ENCODE measurements at places on chromosomes 4 and X.
A peak's percentile ranks its signal among the peaks of the same experiment; 100 is the strongest.

DNA sequence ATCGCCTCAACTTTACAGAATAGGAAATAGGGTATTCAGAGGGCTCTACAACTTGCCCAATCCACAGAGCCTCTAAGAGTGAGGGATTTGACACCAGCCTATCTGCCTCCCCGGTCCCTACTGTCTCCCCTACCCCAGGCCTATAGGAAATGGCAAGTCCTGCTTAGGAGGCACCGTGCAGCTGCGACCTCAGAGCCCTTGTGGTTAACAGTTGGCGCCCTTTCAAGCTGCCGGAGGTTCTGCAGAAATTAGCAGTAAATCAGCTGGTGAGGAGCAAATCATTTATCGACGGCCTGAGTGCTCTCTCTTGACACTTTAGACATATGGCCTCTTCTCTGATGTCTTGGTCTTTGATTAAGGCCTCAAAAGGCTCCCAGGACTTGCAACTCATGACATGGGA is 96.9 kb downstream of the CLNK start:
- peak; percentile 22 for DNase-seq

- DNase-seq: no peak
These were observed 222.4 kb upstream of the VCX start for GRCh38 chrX:7620560-7620959.

DNA sequence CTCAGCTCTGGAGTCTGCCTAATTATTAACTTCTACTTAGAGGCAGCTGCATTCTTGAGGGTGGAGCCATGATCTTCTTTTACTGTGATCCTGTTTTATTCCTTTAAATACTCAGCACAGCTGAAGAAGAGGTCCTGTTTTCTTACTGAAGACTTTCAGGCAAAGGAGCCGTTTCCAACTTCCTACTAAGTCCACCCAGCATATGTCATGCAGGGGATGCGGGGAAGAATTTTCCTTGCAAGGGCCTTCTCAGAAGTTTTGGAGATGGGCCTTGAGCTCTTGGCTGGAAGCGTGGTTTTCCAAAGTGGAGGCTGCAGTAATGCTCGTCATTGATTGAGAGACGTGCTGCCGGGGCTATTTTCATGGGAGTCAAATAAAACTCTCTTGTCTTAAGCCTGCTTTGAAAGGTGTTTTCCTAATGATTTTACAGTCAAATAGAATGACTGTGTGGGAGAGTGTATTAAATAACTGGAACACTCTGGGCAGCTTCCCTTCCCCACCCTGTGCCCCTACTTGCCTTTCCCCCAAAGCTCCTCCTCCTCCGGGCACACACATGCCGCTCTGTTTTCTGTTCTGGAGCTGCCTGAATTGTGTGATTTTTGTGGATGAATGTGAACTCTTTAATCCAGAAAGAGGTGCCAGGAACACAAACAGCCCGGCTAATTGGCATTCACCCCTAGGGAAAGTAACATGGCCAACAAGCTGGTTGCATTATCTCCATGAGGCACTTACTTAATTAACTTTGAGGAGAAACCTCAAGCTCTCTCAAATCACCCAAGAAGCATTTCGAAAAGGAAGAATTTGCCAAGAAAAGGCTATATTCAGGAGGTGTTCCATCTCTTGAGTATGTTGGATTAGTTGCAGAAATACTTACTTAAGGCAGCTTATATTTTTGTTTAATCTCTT is 28.1 kb downstream of the FGF2 start:
- DNase-seq: no peak

GRCh38 chrX:7068939-7069367 is 78.6 kb upstream of the STS start:
- DNase-seq: no peak

DNA sequence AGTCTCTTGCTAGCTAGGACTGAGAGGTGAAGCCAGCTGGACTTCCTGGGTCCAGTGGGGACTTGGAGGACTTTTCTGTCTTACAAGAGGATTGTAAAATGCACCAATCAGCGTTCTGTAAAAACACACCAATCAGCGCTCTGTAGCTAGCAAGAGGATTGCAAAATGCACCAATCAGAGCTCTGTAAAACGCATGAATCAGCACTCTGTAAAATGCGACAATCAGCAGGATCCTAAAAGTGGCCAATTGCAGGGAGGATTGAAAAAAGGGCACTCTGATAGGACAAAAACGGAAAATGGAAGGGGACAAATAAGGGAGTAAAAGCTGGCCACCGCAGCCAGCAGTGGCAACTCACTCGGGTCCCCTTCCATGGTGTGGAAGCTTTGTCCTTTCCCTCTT is 65.6 kb upstream of the DUSP21 start:
- DNase-seq: no peak

DNA sequence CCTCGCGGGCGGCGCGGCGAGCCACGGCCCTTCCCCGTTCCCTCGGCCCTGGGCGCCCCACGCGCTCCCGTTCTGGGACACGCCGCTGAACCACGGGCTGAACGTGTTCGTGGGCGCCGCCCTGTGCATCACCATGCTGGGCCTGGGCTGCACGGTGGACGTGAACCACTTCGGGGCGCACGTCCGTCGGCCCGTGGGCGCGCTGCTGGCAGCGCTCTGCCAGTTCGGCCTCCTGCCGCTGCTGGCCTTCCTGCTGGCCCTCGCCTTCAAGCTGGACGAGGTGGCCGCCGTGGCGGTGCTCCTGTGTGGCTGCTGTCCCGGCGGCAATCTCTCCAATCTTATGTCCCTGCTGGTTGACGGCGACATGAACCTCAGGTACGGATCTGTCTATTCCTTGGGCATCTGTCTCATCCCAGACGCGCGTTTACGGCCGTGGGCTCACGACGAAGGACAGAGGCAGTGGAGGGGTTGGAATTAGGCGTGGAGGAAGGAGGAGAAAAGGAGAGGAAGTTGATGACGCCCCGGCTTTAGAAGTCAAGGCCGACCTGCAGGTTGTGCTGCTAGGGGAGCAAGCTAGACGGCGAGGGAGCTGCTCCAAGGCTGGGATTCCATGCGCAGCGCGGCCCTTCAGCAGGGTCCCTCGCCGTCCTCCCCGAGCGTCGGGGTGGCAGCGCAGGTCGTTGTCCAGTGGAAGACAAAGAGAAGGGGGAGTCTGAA is 792 bp downstream of the SLC10A4 start:
- DNase-seq: no peak

DNA sequence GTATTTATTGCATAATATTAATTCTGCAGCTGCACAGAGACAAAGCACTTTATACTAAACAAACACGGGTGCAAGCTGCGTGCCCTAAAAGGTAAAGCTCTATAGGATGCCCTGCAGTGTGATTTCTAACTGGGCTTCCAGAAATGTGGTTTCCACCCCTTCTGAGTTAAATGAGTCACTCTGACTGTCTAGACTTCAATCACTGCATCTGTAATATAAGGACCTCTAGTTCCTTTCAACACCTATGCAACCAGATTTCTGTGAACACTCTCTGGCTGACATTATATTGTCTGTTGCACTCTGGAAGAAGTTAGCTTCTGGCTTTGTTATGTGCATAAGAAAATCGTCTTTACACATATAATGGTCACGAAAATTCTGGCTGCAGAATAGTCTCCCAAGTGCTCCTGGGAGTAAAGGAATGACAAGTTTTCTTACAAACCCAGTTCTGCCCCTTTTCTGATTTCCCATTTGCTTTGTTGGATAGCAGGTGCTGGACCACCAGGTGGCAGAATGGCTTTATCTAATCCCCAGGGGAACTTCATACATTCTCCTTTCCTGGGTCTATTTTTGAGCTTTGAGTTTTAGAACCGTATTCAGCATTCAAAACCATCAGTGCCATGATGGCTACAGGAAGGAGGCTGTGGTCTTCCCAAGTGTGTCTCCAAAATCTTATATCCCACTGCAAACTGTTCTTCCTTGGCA is 842.2 kb downstream of the STIM2 start:
- no peak for DNase-seq

- no peak for DNase-seq
These were observed 82.8 kb downstream of the STIM2 start for GRCh38 chr4:26943391-26943790.

DNA sequence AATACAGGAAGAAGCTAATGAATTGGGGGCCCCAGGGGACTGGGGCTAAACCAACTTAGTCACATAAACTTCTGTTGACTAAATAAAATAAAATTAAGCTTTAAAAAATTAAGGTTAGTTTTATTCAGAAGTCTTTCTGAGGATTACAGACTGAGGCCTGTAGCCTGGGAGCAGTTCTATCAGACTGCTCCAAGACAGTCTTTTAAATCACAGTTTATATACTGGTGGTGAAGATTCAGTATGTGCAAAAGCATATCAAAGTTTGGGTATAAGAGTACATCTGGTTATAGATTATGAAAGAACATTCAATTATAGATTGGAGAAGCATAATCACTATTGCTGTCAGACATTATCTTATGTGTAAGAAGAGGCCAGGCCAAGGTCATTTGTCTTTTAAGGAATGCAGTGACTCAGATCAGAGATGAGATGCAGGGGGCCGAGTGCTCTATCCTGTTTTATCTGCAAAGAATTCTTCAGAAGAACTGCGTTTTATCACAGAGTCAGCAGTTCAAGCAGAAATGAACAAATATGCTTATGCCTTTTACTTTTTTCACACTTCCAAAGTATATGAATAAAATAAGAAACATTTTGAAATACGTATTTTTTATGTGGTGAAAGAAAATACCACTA is 109.4 kb downstream of the PDHA2 start:
- DNase-seq: no peak

DNA sequence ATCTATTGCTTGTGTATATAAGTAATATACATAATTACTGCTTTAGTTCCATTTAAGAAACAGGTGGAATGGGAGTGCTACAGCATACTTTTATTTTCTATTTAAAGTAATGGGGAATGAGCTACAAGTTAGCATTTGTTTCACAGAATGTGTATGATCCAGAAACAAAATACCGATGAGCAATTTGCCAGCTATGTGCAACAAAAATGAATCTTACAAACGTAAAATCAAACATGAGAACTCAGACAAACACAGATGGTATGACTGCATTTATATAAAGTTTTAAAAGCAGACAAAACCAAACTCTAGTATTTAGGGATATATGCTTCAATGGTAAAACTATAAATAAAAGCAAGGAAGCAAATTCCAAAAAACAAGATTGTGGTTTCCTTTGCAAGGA is 141.7 kb downstream of the PAPSS1 start:
- no peak for DNase-seq

DNA sequence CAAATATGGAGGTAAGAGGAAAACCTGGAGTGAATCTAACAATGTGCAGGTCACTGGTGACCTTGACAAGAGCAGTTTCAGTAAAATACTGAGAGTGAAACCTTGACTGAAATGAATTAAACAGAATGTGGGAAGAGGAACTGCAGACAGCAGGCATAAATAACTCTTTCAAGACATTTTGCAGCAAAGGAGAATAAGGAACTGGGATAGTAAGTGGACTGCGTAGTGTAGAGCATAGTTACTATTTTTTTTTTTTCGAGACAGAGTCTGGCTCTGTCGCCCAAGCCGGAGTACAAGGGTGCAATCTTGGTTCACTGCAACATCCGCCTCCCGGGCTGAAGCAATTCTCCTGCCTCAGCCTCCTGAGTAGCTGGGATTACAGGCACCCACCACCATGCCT is 24.0 kb downstream of the RBMX start:
- DNase-seq: no peak

Measured in CD4-positive, alpha-beta T cell treated with Interleukin-15 for 1 hour (primary cell).